Left colon (tissue), 2 donors: ENCODE measurements at places on chromosomes 6 and 20.

- no peak for DNase-seq
Observed at GRCh38 chr6:126170978-126171382, 168.9 kb upstream of the CENPW start.

GRCh38 chr6:14517516-14518105 lies 400.0 kb downstream of the CD83 start:
- no peak for DNase-seq

DNA sequence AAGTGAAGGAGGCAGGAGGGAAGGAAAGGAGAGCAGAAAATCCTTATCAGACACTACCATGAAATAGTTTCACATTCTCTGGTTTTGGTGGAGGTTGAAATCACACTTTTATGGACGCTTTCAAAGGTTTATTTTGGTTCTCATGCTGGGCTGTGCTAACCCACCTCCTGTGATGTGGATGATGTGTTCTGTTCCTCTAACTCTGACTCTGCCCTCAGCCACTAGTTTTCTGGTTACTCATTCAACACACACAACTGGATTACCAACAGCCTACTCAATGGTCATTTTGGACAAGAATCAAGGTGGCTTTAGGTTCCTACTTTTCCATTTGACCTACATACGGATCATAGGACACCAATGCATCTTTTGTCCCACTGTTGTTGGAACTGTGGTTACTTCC lies 522.1 kb upstream of the BTBD3 start:
- DNase-seq, result no peak

GRCh38 chr6:144215402-144215931 lies 65.2 kb downstream of the STX11 start:
- peak; percentile 44 for DNase-seq

- DNase-seq, result no peak
Observed at GRCh38 chr6:5054245-5054873, 30.8 kb upstream of the PPP1R3G start.
